Fibroblast of skin of scalp (primary cell): ENCODE measurements at places on chromosomes 11 and 22.
A peak's percentile ranks its signal among the peaks of the same experiment; 100 is the strongest.

DNA sequence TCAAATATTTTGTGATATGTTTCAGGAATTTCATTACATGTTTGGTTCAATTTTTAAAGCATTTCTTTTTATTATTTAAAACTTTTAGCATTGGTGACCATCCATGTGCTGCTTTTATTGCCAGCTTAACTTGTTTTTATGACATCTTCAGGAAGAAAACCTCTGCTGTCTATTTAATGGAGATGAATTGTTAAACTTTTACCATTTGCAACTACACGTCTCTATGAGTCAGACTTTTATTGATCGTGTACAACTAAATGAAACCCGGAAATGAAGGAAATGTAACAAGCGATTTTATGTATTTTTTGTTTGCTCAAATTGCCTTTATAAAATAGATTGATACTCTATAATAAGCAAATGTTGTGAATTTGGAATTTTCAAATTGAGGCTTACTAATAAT is 113.0 kb downstream of the PTPRJ start:
- DNase-seq, result no peak

- no peak for DNase-seq
Measured at GRCh38 chr22:46237453-46238124, 12.5 kb downstream of the CDPF1 start.

- DNase-seq, result peak; percentile 96
Measured at GRCh38 chr11:28833670-28834069, 725.5 kb downstream of the METTL15 start.

DNA sequence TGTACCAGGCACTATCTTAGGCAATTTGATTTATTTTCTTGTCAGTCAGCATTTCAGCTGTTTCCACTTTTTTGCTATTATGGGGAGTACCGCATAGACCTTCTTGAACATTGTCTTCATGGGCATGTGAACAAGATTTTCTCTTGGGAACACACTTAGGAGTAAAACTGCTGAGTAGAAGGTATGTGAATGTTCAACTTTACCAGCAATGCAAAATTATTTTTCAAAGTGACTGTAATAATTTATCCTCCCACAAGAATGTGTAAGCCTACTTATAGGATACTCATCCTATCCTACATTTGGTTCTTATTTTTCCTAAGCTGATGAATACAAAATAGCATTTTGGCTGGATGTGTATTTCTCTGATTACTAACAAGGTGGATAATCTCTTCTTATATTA is 132.0 kb upstream of the NAV2 start:
- DNase-seq, result peak; percentile 36

GRCh38 chr11:5922749-5923426 is 19.2 kb upstream of the OR56A3 start:
- no peak for DNase-seq

GRCh38 chr11:8354622-8355415 is 91.1 kb upstream of the LMO1 start:
- no peak for DNase-seq

DNA sequence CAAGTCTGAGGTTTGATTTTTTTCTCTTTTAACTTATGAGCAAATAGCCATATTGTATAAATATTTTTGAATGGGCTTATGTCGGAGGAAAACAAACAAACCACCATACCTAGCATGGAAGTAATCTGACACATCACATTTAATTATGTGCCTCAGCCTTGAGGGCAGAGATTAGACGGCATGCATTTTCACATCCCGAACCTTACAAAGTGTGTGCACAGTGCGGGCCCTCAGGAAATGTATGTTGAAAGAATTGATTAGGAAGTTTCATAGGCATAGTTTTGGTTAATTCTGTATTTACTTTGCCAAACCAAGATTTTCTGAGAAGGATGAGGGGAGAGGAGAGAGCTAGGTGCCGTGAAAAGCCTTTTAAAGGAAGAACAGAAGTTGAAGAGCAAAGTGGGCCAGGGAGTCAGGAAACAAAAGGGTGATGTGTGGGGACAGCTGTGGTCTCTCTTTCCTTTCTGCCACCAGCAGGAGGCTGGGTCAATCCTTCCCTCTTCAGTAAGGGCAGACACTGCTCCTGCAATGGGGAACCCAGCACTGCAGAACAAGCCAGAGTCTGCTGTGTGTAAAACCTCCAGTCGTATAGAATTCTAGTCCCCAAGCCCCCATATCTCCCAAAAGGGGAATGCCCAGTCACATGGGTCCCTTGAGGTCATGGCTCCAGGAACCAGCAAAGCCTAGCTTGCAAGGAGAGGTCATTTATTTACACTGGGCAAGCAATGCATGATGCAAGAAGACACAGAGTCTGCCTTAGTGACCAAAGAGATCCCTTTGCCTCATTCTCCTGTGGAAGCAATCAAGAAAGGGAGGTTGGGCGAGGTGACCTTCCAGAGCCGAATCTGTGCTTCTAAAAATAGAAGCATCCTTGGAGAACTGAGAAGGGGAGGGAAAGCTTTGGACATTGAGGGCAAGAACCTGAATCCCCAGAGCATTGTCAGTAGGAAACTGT is 71.1 kb upstream of the OLFML1 start:
- no peak for DNase-seq

GRCh38 chr11:2684581-2684980 is 15.2 kb downstream of the KCNQ1OT1 start:
- no peak for DNase-seq

- DNase-seq, result no peak
Measured at GRCh38 chr22:23500508-23501260, 79.4 kb downstream of the IGLL1 start.

DNA sequence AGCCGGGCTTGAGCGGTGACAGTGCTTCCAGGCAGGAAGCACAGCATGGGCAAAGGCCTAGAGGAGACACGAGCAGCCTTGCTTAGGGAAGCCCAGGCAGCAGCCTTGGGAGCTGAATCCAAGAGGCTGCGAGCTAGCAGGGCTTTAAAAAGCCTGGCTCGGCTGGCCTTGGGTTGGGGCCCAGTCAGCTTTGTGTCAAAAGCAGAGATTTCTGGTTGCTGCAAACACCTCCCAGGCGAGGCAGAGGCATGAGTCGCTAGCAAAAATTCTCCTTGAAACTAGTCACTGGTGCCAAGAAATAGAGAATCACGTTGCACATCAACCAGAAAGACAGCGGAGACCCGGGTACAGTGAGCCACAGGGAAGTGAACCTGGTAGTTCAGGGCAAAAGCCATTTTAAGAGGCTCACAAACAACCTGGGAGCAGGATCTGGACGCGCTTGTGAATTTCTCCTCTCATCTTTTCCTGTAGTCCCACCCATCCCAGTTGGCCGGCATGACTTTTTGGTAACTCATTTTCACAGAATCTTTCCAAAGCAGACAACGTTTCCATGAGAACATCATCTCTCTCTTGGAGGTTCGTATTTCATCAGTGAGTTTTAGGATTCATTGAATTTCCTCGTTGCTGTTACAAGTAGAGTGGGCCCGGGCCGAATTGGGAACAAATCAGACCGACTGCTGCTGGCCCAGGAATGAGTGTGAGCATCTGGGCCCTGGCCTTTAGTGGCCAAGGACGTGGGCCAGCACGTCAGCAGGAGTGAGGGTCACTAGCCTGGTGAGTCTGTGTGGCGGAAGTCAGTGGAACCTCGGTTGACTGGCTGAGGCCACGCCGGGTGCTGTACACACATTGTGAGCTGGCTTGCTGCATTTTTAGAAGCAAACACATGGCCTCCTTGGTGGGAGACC is 16.4 kb upstream of the FGF4 start:
- DNase-seq, result peak; percentile 85

DNA sequence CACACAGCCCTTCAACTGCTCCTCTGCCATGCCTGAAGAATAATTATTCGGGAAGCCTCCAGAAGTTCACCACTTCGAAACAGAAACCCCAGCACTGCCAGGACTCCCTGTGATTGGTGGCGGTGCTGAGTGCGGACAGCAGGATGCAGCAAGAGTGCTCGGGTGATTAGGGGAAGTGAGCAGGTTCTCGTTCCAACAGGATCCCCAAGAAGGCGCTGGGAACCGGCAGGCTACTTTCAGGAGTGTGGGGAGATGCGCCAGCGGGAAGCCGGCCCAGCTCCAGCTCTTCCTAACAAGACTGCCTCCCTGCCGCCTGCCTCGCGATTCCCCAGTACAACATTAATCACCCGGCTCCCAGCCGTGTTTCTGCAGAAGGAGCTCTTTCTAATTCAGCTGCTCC is 630.2 kb downstream of the BRD1 start:
- no peak for DNase-seq

DNA sequence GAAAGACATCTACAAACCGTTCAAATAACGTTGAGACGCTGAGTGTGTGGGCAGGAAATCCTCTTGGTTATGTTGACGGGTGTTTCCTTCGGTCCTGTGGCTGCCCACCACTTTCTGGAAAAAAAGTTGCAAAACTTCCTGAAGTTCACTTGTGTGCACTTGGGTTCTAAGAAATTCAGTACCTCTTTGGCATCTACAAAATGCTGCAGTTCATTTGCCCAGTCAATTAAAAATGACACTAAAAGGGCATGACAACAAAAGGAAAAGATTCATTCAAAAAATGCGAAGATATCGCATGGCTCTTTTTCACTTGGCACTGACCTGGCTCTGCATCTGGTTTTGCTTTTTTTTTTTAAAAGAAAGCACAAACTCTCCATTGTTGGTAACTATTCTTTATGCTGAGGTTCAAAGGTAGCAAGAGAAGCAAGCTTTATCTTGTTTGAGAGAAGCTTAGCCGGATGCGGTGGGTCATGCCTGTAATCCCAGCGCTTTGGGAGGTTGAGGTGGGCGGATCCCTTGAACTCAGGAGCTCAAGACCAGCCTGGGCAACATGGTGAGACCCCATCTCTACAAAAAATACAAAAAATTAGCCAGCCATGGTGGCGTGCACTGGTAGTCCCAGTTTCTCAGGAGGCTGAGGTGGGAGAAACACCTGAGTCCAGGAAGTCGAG is 10.6 kb upstream of the XBP1 start:
- no peak for DNase-seq

GRCh38 chr11:125452125-125452470 is 44.0 kb downstream of the FEZ1 start:
- DNase-seq, result no peak

DNA sequence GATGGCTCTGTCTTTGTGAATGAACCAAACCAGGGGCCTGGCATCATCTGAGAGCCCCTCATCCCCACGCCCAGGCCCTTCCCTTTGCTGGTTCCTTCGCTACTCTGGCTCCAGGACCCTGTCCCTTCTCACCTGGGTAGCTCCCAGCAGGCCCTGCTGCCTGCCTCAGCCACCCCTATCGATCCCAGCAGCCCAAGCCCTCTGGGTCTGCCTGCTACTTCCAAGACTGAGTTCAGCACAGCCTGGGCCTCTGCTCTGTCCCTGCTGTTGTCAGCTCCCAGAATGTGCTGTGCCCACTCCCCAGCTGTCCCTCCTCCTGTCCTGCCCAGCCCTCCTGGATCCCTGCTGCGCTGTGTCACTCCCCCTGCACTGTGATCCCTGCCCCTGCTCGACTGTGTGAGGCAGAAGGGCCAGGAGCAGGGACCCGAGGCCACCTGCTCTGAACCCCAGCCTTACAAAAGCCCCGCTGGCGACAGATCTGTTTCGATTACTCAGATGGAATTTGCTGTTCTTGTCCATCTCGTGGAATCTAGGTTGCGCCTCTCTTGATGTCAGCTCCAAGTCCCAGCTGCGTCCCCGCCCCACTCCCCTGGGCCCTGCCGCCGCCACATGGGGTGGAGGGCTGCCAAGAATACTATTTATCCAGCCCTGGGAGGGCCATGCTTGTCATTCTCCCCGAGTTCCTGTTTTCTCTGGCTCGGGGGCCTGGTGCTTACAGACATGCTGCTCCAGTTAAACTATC is 13.0 kb downstream of the MRPL21 start:
- DNase-seq, result peak; percentile 99

DNA sequence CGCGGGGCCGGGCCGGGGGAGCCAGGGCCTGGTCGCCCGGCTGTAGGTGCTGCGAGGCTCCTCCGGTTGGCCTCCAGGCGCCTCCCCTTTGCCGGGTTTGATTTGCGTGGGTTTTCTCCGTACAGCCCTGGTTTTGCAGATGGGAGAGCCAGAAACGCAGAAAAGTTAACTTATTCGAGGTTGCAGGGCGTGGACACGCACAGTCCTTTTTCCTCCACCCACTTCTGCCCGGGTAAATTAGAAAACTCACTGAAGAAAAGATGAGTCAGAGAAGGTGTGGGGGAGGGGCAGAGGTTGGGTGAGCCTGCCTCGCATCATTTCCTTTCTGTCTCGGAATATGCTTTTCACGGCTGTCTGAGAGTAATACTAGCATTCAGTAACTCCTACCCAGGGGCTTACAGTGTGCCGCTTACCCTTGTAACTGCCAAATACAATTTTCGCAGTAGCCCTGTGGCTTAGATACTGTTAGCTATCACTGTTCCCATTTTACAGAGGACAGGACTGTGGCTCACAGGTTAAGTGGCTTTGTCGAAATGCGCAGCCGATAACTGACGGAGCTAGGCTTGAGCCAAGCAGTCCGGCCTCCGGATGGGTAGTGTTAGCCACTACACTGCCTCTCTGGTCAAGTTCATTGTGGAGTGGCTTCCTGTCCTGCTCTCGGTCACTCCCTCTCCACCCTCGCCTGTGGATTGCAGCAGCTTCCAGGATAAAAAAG is 812 bp downstream of the FADD start:
- DNase-seq, result peak; percentile 84

DNA sequence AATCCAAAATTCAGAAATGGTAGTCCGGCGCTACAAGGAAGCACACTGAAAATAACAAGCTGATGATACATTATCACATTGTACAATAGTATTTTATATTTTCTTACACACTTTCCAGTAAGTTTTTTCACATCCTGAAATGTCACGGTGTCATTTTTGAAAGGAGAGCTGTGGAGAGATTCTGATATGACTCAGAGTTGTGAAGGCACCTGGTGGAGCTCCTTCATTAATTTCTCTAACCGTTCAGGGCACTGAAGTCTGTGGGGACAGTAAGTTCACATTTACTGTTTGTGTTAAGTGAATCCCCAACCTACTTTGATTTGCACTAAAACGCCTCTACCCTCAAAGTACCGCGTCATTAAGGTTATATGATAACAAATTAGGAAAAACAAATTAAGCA is 13.3 kb downstream of the LDHAL6A start:
- no peak for DNase-seq

- DNase-seq, result no peak
Measured at GRCh38 chr11:17714356-17714854, 5.0 kb upstream of the MYOD1 start.

GRCh38 chr11:103147627-103148026 is 38.4 kb downstream of the DYNC2H1 start:
- DNase-seq, result no peak

- no peak for DNase-seq
Measured at GRCh38 chr11:74004046-74004695, 4.7 kb downstream of the UCP3 start.

GRCh38 chr11:75413864-75414263 is 14.5 kb downstream of the RPS3 start:
- DNase-seq, result no peak

DNA sequence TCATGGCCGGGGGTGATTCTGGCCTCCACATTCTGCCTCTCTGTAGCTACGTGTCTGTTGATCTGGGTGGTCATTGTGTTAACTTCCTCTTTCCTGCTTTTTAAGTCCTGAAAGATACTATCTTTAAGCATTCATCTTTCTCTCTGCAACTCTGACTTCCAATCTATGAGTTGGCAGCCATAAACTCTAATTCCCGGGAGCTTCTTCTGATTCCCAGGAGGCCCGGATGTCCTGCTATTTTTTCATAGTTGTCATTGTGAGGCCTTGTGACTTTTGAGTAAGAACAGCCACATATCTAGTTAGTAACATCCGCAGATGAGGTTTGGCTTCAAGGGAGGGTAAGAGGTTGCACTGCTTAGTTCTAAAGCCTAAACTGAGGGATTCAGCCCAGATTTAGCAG is 107.8 kb downstream of the SYN3 start:
- DNase-seq, result no peak
